HTR-8/SVneo (cell line): ENCODE measurements at places on chromosomes 1 and 21.

GRCh38 chr21:41167348-41168342 lies at the start of gene BACE2:
Gene BACE2, plus strand, starts transcription at chr21:41168160. Its CDS starts 104 bp downstream, at chr21:41168264.
- DNase-seq: no peak

DNA sequence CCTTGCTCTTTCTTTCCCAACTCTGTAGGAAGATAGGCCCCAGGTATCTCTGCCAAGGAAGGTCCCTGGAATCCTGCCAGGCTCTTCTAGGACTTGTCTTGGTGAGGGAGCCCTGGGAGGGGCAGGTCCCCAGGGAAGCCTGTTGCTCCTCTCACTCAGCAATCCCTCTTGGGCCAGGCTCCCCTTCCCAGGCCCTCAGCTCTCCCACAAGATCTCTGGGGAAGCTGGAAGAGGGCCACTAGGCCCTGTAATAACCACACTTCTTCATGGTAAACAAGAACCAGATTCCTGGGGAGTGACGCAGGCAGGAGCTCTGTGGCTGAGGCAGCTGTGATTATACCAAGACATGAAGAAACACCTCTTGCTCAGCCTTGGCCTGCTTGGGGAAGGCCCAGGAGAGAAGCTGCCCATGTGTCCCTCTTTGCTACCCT lies 9.9 kb upstream of the MAPKAPK2 start:
- DNase-seq: peak; percentile 77

- no peak for DNase-seq
These were observed 62.6 kb upstream of the MACF1 start for GRCh38 chr1:39141925-39142324.

- no peak for DNase-seq
These were observed 256.7 kb upstream of the CAMK1G start for GRCh38 chr1:209326831-209327230.

GRCh38 chr1:185010361-185010760 lies 35.0 kb upstream of the RNF2 start:
- DNase-seq: no peak

GRCh38 chr1:77031106-77031662 lies 163.9 kb downstream of the ST6GALNAC5 start:
- peak; percentile 6 for DNase-seq

DNA sequence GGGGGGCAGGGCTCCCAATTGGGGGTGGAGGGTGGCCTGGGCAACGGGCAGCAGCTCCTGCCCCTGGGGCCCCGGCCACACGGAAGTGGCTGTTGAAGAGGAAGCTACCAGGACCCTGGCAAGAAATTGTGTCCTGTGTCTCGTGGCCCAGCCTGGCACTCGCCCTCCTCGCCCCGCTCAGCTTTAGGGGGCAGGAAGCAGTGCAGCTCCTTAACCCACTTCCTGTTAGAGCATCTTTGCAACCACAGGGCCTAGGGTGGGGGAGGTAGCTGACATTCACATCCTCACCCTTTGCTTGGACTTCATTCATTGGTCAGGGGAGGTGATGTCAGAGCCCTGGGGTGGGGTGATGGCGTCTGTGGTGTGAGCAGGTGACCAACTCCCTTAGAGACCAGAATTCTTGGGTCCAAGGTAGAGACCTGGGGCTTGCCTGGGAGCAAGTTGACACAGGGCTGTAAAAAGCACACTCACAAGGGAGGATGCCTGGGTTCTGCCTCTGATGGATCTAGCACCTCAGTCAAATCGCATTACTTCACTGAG lies at the start of gene ARHGAP30:
Gene ARHGAP30 (minus strand): TSS at position 161 of the 540 bp plus-strand sequence. CDS start 267 bp downstream, outside the sequence.
- DNase-seq: no peak

DNA sequence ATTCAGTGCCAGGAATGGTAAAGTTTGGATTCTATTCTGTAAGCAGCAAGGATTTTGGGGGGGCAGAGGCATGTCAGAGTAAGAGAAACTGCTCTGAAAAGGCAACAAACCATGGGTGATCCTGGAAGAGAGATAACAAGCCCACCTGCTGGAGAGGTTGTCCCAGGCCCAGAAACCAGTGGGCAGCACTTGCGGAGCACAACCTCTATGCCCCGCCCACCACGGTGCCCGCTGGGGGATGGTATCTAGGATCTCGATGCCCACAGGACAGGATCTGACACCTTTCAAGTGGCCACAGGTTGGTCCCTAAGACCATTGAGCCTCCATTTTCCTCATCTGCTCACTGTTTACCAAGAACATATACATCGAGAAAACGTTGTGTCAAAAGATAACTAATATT lies 20.3 kb upstream of the MUL1 start:
- no peak for DNase-seq

- DNase-seq: peak; percentile 53
These were observed 2.3 kb upstream of the KCNC4 start for GRCh38 chr1:110207831-110208230.

DNA sequence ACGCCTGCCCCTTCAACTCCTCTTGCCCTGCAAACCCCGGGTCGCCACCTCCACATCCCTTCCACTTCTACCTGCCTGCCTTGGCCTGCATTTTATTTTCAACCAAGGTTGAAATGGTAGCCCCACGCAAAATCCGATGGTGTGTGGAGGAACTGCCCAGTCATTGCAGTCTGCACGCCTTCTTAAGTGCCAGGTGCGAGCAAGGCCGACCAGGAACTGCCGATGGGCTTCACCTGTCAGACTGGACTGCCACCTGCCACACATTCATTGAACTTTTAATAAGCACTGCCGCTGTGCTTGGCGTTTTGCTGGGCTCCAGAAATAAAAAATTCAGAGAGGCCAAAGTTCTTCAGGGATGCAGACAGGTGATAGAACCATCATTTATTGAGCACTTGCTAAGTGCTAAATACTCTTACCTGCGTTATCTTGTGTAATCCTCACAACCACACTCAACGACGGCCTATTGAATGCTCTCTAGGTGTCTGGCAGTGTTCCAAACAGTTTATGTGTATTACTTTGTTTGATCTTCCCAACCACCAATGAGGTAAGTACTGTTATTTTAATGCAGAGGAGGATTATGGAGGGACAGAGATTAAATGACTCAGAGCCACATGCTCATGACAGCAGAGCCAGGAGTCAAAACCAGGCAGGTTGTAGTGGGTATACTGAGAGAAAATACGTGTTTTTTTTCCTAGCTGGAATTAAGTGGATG lies 36.2 kb downstream of the CACHD1 start:
- DNase-seq: no peak

GRCh38 chr1:53165408-53165961 lies 23.0 kb upstream of the SLC1A7 start:
- DNase-seq: no peak

DNA sequence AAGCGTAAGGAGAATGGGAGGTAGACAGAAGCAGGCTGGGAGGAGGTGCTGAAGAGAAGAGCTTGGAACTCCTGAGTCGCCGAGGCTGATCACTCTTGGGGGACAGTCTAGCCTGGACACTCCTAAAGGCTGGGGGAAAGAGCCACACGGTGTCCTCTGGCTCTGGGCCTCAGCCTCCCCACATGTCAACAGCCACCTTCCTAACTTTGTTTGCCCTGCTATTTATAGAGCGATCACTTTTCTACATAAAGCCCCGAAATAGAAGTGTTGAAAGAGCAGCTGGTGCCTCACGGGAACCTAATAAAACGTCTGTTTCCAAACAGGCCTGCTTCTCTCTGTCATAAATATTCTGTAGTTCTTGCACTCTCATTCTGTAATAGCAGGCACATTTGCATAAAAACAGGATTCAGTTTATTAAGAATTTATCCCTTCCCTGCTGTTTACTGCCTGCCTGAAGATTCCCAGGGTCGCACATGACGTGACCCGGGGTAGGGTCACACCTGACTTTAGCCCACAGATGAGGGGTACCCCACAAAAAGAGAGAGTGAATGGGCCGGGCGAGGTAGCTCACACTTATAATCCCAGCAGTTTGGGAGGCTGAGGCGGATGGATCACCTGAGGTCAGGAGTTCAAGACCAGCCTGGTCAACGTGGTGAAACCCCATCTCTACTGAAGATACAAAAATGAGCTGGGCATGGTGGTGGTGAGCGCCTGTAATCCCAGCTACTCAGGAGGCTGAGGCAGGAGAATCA lies 212.5 kb downstream of the TOMM20 start:
- no peak for DNase-seq

DNA sequence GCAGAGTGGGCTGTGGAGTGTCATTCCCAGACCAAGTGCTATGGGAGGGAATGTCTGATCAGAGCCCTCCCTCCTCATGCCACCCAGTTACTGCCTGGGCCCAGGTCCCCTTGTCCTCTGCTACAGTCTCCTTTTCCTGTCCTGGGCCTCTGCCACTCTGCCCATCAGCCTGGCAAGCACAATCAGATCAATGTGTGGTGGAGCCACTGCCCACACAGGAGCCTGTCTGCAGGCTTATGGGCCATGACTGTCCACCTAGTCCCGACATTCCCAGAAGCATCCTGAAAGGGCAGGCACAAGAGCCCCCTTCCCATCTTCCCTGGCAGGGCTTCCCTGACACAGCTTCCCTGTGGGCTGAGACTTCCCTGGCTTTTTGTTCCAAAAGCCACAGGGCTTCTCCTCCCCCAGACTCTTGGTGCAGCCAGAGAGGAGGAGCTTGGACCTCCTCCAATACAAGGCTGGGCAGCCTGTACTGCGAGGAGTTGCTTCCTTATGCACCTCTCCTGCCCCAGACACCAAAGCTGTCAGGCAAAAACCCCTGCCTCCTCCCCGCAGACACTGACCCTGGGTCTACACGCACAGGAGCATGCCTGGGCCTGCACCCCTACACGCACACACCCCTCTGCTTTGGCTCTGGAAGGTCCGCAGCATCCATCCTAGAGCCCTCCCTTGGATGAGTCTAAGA lies 29.2 kb upstream of the CNTN2 start:
- no peak for DNase-seq

DNA sequence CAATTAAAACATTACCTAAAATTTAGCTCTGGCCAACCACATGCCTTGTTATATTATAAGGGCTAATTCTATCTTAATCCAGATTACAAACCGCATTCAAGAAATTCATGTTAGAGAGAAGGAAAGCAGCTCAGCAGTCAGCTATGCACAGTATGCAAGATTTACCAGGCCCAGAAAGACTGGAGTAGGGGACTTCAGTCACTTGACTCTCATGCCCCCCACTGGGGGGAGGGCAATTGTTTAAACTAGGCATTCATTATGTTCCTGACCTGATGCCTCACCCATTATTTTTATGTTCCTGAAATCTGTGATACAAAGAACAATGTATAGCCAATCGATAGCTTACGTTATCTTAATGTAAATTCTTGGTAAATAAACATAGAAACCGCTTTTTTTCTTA lies 96.9 kb downstream of the ZNF644 start:
- DNase-seq: no peak

- no peak for DNase-seq
These were observed 57.4 kb downstream of the FAM163A start for GRCh38 chr1:179800481-179800880.

DNA sequence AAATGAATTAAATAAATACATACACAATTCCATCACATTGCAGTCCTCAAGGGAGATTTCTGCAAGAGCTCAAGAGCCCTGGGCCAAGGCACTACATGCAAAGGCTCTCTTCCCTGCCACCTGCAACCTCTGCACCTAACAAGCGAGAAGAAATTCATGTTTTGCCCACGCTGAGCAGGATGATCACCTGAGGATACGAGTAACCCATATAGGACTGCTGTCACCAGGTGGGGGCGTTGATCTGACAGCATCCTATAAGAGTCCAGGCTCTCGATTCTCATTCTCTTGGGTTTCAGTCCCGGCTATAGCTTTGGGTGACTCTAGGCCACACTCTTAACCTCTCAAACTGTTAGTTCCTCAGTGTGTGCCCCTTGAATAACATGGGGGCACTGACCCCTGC lies 18.7 kb upstream of the SPOCD1 start:
- no peak for DNase-seq

DNA sequence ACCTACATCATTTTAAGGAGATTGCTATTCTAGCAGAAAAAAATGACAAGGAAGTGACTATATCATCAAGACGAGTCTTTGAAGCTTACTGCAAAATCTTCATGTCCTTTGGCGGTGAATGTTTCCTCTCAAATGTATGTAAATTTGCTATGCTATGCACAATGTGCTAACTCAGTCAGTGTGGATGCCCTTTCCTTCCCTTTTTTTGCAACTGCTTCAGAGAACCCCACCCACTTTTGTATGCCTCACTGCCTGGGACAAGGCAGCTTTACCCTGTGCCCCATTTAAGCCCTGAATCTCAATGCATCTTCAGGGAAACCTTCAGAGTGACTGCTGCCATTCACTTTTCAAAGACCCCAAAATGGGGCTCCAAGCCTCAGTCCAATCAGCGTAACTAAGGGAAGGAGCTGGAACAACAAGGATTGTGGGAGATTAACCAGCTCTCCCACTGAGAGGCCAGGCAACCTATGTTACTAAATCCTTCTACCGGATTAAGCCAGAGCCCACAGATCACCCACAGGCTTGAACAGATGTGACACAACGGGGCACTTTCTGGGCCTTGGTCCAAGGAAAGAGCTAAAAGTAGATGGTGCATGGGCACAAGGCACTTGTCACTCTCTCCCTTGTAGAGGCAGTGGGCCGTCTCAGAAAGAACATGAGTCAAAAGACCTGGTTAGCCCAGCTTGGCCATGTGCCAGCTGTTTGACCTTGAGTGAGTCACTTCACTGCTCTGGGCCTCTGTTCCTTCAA lies 154.4 kb downstream of the PLPP3 start:
- DNase-seq: no peak

DNA sequence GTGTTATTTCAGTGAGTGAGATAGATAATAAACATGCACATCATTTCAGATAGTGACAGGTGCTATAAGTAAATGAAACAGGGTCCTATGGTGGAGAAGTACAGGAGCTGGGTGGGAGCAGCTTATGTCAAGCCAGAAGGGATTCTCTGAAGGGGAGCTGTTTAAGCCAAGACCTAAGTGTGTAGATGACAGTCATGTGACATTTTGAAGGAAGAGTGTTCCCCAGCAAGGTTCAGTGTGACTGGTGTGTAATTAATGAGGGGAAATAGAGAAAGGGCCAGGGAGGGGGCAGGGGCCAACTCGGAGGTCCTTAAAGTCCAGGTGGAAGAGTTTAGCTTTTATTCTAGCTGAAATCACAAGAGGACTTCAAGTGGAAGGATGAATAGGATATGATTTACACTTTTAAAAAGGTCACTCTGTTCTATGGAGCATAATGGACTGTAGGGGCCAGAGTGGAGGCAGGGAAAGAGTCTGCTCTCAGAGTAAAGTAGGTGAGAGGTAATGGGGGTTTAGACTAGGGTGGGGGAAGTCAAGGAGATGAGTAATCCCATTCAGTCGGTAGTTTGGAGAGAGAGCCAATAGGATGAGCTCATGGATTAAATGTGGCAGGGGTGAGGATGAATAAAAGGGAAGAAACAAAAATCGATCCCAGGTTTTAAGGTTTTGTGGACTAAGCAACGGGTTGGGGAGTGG lies 243.1 kb downstream of the CACNA1E start:
- no peak for DNase-seq

- no peak for DNase-seq
These were observed 114.2 kb downstream of the ADGRL4 start for GRCh38 chr1:78892260-78892840.

- DNase-seq: peak; percentile 33
These were observed 74.6 kb downstream of the DNTTIP2 start for GRCh38 chr1:93804412-93804811.

GRCh38 chr1:76074321-76075187 lies at the start of gene ST6GALNAC3:
Gene ST6GALNAC3, plus strand, starts transcription at chr1:76074746.
- peak; percentile 54 for DNase-seq
